ENCODE measurements at places on chromosomes 5 and 9. TPM values are rescaled to one million over a fixed set of nuclear protein-coding genes. Genes with fewer than 3 reads are reported as not detected.

SHISAL2B gene
- not detected for total RNA-seq

GRCh38 chr5:149826574-149826973 lies 96.5 kb downstream of the PPARGC1B start:
- no peaks in the 10 kb centered on the region for H3K4me1 ChIP-seq
- no peaks in the 10 kb centered on the region for H3K27me3 ChIP-seq
- H3K36me3 ChIP-seq = no peaks in the 10 kb centered on the region
- no peak overlapping the region for H3K27ac ChIP-seq
- DNase-seq = no peak
- H3K4me3 ChIP-seq = no peak overlapping the region

DNA sequence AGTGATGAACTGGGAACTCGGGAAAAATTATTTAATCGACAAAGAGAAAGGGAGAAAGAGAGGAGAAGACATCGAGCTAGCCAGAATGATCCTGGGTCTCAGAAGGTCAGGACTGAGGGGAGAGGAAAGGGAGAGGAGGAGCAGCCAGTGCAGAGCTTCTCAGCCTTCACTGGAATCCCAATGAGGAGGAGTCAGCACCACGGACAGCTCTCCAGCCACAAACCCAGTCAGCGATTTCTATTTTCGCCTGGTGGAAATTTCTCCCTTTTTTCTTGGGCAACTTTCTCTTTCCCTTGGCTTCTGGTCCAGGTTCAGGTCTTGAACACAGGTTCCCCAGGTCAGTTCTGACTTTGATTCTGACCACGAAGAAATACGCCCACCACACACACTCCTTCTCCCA lies 1.6 kb upstream of the BRINP1 start:
- H3K27ac ChIP-seq = no peak overlapping the region
- peaks cover 26% of the 10 kb centered on the region for H3K27me3 ChIP-seq
- H3K4me3 ChIP-seq = no peak overlapping the region
- H3K4me1 ChIP-seq = no peaks in the 10 kb centered on the region
- H3K36me3 ChIP-seq = no peaks in the 10 kb centered on the region

- H3K4me3 ChIP-seq = no peak overlapping the region
- DNase-seq = no peak
- H3K36me3 ChIP-seq = no peaks in the 10 kb centered on the region
- peaks cover 9% of the 10 kb centered on the region for H3K27me3 ChIP-seq
Measured at GRCh38 chr5:176636426-176636825, 6.0 kb downstream of the EIF4E1B start.

- H3K27me3 ChIP-seq = no peaks in the 10 kb centered on the region
- H3K36me3 ChIP-seq = no peaks in the 10 kb centered on the region
- no peak overlapping the region for H3K4me3 ChIP-seq
- H3K27ac ChIP-seq = no peak overlapping the region
- H3K4me1 ChIP-seq = no peaks in the 10 kb centered on the region
Measured at GRCh38 chr9:133304158-133304470, 29.1 kb upstream of the ABO start.

DNA sequence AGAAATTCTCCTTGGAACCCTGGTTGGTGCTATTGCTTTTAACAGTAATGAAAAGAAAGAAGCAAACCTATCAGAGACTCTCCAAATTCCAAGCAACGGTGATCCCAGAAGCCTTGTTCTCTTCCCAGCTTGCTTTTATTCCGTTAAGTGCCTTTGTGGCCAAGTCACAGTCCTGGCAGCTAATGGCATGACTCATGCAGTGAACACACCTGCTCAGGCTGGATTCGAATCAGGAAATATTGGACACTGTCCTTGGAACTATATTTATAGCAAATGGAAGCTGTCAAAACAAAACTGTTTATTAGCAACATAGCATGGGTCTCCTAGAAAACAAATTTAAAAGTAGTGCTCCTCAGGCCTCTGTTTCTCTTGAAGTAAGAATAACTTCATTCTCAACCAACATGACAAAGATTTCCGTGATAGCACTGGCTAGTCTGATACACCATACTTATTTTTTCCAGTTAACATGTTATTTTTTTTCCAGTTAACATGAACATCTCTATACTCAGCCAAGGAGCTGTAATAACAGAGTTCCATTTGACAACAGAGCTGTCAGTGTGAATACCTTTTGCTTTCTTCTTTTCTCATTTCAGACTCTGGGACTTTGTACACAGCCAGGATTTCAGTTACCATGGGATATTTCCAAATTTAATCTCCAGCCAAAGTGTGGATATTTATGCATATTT lies 502.4 kb downstream of the GADD45G start:
- H3K36me3 ChIP-seq = no peaks in the 10 kb centered on the region
- H3K4me3 ChIP-seq = no peak overlapping the region
- H3K27me3 ChIP-seq = no peaks in the 10 kb centered on the region
- H3K27ac ChIP-seq = no peak overlapping the region
- no peaks in the 10 kb centered on the region for H3K4me1 ChIP-seq

Measured in colonic mucosa (tissue), 4 donors.